ENCODE measurements at places on chromosomes 2 and 18. TPM values are rescaled to one million over a fixed set of nuclear protein-coding genes. Genes with fewer than 3 reads are reported as not detected.

SLC23A3 gene
- 0.31 TPM for total RNA-seq

DSG3 gene
- total RNA-seq, result not detected

CDK15 gene
- not detected for total RNA-seq

UGT1A5 gene
- total RNA-seq, result not detected

PRPF40A gene
- 230 TPM for total RNA-seq

OTOS gene
- not detected for total RNA-seq

CPO gene
- total RNA-seq, result 0.21 TPM

CNDP1 gene
- not detected for total RNA-seq

HMSD gene
- not detected for total RNA-seq

SPATA3 gene
- total RNA-seq, result not detected

PLEK gene
- 474 TPM for total RNA-seq

HAAO gene
- 3.9 TPM for total RNA-seq

MOGAT1 gene
- total RNA-seq, result not detected

CHRND gene
- total RNA-seq, result not detected

CRYGD gene
- total RNA-seq, result not detected

HOXD8 gene
- total RNA-seq, result not detected

LBX2 gene
- 0.21 TPM for total RNA-seq

RNF152 gene
- total RNA-seq, result 0.73 TPM

FAP gene
- total RNA-seq, result not detected

TRIM43 gene
- total RNA-seq, result not detected

CLEC4F gene
- 0.21 TPM for total RNA-seq

MC5R gene
- total RNA-seq, result not detected

LOXL3 gene
- total RNA-seq, result 3.9 TPM

ASB18 gene
- total RNA-seq, result not detected

ACTR1B gene
- 53.7 TPM for total RNA-seq

G6PC2 gene
- total RNA-seq, result not detected

MMADHC gene
- 135 TPM for total RNA-seq

DSC2 gene
- total RNA-seq, result 8.1 TPM

BCL11A gene
- 11.2 TPM for total RNA-seq

CERKL gene
- 0.21 TPM for total RNA-seq

PTPRN gene
- 1.3 TPM for total RNA-seq

RUFY4 gene
- total RNA-seq, result 1.0 TPM

TRPM8 gene
- not detected for total RNA-seq

REG3G gene
- not detected for total RNA-seq

GAREM1 gene
- under 0.01 TPM for total RNA-seq

TRABD2A gene
- 96.0 TPM for total RNA-seq

CFAP53 gene
- not detected for total RNA-seq

Data from mononuclear cell (primary cell).